ENCODE measurements at places on chromosomes 11 and 22.

- no peak for DNase-seq
Observed at GRCh38 chr22:37601540-37602442, 6.8 kb upstream of the GGA1 start.

DNA sequence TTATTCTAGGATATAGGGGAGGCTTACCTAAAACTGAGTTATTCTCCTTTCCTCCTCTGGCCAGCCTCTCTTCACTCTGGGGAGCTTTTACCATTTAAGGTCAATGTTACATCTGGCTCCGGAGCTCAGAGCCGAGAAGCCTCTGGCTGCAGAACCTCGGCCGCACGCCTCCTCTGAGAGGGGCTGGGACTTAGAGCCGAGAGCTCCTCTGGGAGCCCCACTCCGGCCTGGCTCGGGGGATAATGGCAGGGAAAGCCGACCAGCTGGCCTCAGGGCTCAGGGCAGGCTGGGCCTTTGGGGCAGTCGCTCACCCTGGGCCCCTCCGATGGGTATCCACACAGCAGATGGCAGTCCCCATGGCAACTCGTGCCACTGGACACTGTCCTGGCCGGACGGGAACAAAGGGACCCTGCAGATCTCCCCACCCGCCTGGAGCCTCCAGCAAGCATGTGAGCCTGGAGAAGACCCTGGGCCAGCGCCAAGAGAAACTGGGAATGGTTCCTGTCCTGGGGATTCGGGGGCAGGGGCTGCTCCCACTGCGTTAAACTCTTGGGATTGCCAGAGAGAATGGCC lies at the start of gene IRAG1:
IRAG1 (minus strand) TSS at position 247 of the 573 bp plus-strand sequence; CDS start at position 94, 153 bp downstream.
- no peak for DNase-seq

- DNase-seq: peak; percentile 71
Observed at GRCh38 chr22:43263645-43264514, 76.9 kb upstream of the TTLL12 start.

DNA sequence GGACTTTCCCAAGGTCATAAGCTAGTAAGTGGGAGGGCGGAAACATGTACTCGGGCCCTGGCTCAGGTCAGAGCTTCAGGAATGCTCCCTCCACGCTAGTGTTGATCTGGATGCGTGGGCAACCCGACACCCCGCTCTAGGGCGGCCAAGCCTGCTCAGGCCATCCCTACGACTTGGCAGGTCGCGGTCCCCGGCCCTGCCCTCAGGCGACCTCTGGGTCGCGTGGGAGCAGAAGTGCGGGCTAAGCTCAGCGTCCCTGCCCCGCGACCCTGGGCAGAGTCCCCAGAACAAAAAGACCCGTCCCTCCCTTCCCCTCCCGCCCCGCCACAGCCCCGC lies 781 bp upstream of the TEF start:
- no peak for DNase-seq

DNA sequence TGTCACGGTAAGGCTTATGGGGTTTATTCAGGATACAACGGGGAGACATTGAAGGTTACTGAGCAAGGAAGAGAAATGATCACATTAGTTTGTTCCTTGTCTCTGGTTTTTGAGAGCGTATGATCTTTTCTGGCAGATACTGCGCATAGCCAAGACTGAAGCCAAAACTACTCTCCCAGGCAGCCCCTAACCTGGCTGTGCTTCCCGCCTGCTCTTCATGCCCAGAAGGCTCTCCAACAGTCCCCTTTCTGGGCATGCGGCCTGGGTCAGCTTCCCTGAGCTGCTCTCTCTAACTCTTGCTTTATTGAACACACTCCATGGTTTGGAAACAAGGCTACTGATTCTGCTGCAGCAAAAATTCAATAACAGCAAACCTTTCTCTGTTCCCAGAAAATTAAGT lies 306.6 kb downstream of the BUD13 start:
- DNase-seq: no peak

GRCh38 chr11:41816396-41816795 lies 356.9 kb upstream of the LRRC4C start:
- DNase-seq: no peak

- peak; percentile 89 for DNase-seq
Observed at GRCh38 chr11:57712256-57713150, at the start of gene TMX2. TMX2 (plus strand) TSS chr11:57712593; CDS start chr11:57712619, 26 bp downstream.

DNA sequence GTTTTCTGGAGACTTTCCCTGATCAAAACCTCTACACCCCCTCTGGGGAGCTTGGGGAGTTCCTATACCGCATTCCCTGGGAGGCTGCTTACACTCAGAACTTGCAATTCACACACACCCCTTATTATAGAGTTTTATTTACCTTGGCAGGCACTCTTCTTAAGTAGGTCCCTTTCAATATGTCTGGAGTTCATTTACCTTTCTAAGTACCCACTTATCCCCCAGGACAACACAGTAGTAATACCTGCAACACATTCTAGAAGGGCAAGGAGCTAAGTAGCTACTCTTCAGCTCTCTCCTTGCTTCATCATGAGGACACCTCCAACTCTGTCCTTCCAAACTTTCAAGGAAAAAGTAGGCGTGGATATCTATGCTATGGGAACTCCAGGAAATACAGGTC lies 127.8 kb upstream of the ANO3 start:
- DNase-seq: no peak

GRCh38 chr11:106446302-106446701 lies 368.8 kb downstream of the AASDHPPT start:
- no peak for DNase-seq

DNA sequence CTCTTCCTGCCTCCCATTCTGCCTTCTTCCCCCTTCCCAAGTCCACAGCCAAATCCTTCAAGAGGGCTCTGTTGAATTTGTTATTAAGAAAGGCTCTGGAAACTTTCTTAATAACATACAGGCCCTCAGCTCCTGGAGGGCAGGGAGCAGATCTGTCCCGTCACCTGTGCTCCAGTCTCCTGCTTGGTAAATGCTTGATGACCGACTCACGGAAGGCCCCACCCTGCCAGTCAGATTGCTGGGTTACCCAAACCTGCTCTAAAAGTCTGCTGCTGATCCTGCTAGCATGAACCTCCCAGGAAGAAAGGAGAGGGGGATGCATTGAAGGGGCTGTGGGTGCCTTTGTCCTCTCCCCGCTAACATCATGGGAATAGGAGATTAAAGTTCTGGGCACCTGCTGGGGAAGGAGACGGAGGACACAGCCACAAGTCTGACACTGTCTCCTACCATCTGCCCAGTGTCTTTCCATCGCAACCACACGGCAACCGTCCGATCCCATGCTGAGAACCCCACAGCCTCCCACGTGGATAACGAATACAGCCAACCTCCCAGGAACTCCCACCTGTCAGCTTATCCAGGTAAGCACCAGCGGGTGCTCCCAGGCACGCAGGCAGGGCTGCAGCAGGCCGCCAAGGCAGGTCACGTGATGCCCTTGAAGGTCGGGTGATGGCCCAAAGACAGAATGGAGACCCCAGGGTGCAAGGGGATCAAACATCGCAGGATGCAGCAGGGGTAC lies 22.5 kb downstream of the CD5 start:
- DNase-seq: no peak

DNA sequence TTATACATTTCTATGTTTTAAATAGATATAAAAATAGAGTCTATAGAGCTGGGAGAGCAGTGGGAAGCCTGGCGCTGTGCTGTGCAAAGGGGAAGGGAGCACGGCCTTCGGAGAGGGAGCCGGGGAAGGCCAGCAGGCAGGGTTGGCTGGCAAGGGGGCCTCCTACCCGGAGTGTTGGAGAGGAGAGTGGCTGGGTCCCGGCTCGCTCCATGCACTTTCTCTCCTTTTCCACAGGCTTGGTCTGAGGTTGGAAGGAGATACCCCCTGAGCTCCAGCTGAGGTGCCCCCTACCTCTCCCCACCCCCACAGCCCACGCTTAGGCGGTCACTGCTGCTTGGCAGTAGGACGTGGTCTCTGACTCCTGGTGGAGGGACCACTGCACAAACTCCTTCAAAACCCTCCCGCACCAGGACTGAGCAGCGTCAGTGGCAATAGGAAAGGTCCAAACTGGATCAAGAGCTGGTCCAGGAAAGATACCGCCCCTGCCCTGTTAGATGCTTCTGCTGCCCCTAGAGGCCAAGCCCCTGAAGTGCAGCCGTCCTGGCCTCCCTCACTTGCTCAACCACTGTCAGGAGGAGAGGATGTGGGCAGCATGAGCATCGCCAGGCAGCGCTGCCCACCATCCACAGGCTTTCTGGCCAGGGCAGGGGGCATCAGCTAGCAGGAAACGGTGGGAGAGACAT lies 52.9 kb downstream of the SYT13 start:
- DNase-seq: peak; percentile 12

DNA sequence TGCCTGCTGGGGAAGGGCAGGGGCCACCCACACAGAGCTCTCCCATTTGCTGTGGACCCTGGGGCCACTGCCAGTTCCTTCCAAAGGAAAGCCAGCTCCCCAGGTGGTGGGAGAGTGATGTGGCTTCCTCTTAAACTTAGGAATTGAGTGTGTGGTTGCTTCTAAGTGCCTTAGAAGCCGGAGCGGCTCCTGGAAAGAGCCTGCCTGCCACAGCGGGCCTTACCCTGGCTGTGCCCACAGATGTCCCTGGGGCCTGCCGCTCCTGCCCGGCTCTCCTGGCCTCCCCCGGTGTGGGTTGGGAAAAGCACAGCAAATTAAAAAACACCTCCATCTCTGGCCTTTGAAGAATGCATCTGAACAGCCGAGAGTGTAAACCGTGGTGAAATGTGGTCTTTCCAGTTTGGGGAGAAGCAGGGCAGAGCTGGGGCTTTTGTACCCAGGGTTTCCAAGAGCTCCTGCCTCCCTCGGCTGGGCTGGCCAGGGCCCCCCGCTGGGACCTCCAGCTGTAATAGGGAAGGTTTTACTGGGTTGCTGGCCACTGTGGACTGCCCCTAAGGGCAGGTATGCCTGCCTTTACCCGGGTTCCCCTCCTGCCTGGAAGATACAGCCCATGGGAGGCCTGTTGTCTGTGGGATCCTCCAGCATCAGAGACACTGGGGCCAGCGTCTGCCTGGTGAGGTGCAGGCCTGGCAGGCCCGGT lies 30.2 kb downstream of the LRP5 start:
- DNase-seq: no peak

DNA sequence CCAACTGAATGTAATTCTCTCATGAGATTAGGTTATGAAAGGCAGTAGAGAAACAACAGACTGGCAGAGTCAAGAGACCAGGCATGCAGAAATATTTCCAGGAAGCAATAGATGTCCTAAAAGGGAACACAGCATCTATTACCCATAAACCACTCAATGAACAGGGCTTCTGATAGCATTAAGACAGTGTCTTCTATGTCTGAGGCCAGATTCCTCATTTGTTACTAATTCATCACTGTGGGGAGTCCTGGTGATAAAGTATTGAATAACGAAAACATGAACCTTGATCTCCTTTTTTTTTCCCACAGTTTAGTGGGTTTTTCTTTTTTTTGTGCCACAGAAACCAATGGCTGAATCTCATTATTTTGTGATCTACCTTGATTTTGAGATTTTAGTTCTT lies 339.0 kb downstream of the METTL15 start:
- no peak for DNase-seq

GRCh38 chr11:20008190-20008870 lies 151.9 kb downstream of the DBX1 start:
- DNase-seq: no peak

- no peak for DNase-seq
Observed at GRCh38 chr11:23519194-23519593, 658.9 kb upstream of the CCDC179 start.

DNA sequence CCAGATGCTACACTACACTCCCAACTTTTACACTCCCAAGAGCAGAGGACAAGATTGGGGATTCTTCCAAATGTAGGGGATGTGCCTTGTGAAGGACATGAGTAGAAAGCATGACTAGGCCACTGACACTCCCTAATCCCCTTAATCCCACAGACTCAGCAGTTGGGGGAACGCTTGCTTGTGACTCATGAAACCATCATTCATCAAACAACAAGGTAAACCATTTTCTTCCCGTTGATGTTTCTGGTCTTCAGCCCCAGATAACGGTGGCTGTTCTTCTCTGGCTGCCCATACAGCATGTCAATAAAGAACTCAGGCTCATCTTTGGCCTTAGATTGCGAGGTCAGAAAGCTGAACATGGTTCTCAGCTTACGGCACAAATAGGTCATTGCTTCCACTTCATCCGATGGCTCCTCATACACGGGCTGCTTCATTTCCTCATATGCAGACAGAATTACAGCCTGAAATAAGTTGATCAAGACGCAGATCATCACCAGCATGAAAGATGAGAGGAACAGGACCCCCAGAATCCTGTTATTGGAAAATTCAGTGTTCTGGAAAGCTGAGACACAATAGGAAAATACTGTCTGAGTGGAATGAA lies 6.4 kb upstream of the CDPF1 start:
- DNase-seq: no peak
